Breast epithelium (tissue), 4 donors: ENCODE measurements at places on chromosomes 16 and 17. TPM values are rescaled to one million over a fixed set of nuclear protein-coding genes. Genes with fewer than 3 reads are reported as not detected.

The PMP22 gene
- total RNA-seq: 114 TPM

The TEKT1 gene
- not detected for total RNA-seq

The KRT31 gene
- total RNA-seq: not detected

The RDM1 gene
- total RNA-seq: not detected

The GNG13 gene
- not detected for total RNA-seq

The HSPB9 gene
- 0.48 TPM for total RNA-seq

The ALOXE3 gene
- not detected for total RNA-seq

The C17orf67 gene
- 0.48 TPM for total RNA-seq

The FN3K gene
- total RNA-seq: 9.4 TPM

The ABCC3 gene
- total RNA-seq: 6.1 TPM
